Islet precursor cell (in vitro differentiated cells): ENCODE measurements at places on chromosomes 7 and 10.

DNA sequence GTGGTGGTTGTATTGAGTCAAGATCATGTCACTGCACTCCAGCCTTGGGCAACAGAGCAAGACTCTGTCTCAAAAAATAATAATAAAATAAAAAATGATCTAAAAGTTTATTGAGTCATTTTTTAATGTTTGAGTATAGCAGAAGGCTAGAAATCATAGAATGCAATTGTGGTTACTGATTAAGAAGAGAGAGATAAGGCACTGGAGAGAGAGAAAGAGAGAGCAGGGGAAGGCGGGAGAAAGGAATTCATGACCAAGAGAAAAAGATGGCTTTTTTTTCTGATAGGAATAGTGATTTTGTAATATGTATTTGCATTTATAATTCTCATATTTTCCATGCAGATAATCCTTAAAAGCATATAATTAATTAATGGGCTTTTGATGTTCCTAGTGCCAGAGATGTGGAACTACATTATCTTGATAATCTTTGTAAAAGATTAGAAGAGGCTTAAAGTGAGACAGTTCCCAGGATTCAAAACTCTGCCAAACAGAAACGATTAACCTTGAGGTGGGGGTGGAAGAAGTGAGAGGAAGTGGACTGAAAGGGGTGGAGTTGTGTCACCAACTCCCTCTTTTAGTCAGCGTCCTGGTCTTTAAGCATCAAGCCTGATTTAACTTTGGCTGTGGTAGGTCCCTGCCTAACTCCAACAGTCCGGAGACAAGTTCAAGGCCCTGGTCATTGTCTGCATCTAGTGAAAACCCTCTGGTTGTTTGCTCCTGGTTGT lies 76.2 kb downstream of the CHN2 start:
- DNase-seq: no peak

DNA sequence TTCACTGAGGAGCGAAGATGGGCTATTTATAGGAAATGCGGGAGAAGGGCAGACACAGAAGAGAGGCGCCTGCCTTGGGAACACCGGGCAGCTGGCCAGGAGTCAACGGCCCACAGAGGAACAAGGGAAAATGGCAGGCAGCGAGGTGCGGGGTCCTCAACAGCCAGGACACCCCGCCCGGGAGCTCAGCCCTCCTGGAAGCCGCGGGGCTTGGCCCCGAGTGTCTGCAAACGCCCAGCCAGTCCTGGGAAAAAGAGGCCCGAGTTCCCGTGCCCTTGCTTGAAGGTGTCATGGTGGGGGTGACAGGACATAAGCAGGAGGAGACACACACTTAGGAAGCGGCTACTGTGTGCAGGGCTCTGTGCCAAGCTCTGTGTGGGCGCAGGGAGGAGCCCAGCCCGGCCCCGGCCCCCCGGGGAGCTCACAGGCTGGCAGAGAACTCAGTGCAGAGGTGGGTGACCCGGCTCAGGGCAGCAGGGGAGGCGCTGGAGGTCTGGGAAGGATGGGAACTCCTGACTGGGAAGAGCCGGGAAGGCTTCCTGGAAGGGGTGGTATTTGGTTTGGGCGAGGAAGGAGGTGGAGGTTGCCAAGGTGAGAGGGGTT lies 79.9 kb downstream of the ELFN1 start:
- no peak for DNase-seq

DNA sequence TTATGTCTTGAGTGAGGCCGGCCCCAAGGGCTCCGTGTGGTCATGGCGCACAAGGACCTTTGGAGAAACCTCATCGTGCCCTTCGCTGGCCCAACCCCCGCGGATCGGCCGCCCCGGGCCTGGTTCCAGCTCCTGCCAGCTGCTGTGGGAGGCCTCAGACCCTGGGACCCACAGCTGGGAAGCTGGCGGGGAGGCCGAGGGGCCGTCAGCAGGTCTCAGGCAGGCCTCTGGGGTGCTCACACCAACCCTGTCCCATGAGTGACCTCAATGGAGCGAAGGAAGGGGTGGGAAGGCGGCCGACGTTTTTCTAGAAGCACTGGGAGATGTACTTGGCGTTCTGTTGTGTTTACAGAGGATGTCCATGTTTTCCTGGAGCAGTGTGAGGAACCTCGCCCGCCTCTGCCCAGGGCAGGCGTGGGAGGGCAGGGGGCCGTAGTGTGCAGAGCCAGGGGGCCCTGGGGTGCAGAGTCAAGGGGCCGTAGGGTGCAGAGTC lies 18.6 kb upstream of the ADGRA1 start:
- DNase-seq: no peak

DNA sequence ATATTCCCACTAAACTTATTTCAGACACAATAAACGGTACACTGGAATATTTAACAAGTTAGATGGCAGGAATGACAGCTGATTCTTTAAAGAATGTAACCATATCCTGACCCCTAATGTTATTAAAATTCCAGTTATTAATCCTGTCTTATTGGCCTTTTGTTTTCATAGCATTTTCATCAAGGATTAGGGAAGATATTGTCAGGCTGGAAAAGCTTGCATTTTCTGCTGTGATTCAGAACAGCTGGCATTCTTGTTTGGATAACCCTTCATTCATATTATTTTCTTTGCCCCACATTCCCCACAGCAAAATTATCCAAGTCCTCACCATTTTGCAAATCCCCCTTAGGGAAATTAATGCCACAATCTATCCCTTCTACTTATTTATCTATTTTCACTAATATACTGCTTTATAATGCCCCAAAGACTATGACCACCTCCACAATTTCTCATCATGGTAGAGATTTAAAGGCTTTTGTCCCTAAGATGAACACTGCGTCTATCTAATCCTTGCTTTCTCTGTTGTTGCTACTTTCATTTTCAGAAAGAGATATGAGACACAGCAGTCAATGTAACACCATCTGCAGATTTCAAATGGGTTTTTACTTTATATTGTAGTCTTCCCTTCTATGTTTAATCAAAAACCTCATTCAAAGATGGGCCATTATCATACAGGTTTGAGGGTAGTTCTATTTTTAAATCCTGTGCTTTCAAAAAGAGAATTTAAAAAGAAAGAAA lies 475.1 kb downstream of the PARD3 start:
- DNase-seq: no peak

GRCh38 chr10:5094265-5095205 lies at the start of gene AKR1C3:
AKR1C3 (plus strand) TSS chr10:5094414; CDS start chr10:5094445, 31 bp downstream.
- peak; percentile 69 for DNase-seq

DNA sequence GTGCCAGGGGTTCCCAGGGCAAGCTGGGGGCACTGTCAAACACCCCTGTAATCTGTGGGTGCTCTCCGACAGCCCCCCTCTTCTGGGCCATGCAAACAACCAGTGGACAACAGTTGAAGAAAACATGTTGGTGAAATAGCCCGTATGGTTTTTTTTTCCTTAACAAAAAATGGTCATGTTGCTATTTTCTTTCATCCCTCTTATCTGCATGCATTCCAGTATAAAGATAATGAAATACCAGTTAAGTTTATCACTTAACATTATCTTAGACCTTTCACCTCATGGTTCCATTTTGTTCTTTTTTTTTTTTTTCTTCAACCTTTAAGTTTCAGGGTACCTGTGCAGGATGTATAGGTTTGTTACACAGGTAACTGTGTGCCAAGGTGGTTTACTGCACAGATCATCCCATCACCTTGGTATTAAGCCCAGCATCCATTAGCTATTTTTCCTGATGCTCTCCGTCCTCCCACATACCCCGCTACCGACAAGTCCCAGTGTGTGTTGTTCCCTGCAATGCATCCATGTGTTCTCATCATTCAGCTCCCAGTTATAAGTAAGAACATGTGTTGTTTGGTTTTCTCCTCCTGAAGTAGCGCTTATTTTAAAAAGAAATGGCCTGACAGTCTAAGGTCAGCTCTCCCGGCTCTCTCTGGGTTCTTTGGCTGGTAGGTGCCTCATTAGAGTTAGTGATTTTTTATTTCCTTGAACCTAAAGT lies 110.1 kb downstream of the NRP1 start:
- DNase-seq: no peak

- no peak for DNase-seq
Observed at GRCh38 chr10:61047081-61047480, 103.1 kb upstream of the RHOBTB1 start.

- no peak for DNase-seq
Observed at GRCh38 chr10:24120646-24121045, 88.3 kb upstream of the KIAA1217 start.

GRCh38 chr7:47253650-47254080 lies 328.2 kb downstream of the TNS3 start:
- peak; percentile 92 for DNase-seq

DNA sequence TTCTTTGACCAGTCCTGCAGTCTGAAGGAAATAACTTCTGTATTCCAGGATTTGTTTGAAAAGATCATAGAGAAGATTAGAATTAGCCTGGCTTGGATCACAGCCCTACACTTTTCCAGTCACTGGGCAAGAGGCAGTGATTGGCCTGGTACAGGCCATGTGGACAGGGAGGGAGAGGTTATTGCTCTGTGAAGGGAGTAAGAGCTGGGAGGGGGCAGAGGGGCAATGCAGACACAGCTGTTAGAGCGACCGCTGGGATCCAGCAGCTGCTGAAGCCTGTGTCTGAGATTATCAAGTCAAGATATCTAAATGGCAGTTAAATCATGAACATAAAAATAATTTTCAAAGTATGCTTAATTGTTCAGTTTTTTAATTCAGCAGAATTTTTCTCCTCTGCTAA lies 257.3 kb downstream of the SDK1 start:
- peak; percentile 63 for DNase-seq

DNA sequence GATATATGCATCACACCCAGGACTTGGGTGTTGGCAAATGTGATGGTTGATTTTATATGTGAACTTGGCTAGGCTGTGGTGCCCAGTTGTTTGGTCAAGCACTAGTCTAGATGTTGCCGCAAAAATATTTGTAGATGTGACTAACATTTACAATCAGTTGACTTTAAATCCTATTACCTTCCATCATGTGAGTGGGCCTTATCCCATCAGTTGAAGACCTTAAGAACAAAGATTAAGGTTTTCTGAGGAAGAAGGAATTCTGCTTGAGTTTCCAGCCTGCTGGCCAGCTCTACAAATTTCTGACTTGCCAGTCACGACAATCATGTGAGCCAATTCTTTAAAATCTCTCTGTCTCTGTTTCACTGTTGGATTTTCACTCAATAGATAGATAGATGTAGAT lies 20.3 kb downstream of the TSPAN13 start:
- no peak for DNase-seq

DNA sequence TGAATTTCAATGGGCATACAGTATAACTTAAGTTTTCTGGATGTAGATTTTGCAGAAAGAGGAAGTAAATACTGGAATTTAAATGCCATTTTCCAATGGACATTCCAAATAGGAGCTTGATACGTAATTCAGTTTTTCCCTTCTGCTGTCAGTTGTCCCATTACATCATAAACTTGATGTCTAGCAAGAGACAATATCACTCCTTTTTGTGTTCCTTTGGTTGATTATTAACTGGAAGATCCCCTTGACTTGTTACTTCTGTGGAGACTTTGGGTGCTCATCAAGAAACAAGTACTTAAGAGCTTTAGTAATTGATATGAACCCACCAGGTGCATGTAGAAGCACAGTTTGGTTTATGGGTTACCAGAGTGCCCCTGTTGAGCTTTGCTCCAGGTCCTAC lies 116.1 kb downstream of the ST7 start:
- no peak for DNase-seq

GRCh38 chr7:29429401-29429800 lies 134.2 kb upstream of the PRR15 start:
- DNase-seq: no peak

- DNase-seq: no peak
Observed at GRCh38 chr7:84095971-84096370, 98.6 kb downstream of the SEMA3A start.

DNA sequence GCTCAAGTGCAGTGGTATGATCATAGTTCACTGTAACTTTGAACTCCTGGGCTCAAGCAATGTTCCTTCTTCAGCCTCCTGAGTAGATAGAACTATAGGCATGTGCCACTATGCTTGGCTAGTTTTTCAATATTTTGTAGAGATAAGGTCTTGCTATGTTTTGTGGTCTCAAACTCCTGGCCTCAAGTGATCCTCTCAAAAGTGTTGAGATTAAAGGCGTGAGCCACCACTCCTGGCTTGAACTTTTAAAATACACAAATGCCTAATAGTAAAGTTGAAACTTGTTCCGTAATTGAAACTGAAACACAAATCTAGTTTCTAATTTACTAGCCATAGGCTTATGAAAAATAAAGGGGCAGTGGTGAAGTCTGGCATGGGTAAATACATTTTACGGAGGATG lies 65.7 kb downstream of the AP3M1 start:
- DNase-seq: no peak

DNA sequence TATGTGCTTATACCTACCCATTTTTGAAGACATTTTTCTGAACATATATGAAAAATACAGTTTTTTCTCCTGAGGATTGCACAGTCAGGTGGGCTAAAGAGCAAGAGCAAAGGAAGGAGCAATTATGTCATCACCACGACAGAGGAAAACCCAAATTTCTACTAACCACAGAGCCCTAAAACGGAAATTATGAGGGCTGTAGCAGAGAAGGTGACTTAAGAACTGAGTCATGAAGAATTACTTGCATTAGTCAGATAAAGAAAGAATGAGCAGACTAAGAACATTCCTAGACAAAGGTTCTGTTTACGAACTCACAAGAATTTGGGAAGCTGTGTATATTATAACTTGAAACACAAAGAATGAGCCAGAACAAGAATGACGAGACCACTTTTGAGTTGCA lies 974.4 kb downstream of the NXPH1 start:
- peak; percentile 65 for DNase-seq

- no peak for DNase-seq
Observed at GRCh38 chr7:116551692-116552091, 26.9 kb downstream of the CAV1 start.

- peak; percentile 70 for DNase-seq
Observed at GRCh38 chr10:49001402-49001801, 61.8 kb upstream of the LRRC18 start.

- no peak for DNase-seq
Observed at GRCh38 chr7:125876431-125876830, 946.8 kb upstream of the POT1 start.

GRCh38 chr10:47090903-47091302 lies 179.7 kb downstream of the PTPN20 start:
- no peak for DNase-seq

GRCh38 chr7:31044529-31044928 lies 7.6 kb upstream of the ADCYAP1R1 start:
- no peak for DNase-seq
